ENCODE measurements at places on chromosomes 16 and 17. TPM values are rescaled to one million over a fixed set of nuclear protein-coding genes. Genes with fewer than 3 reads are reported as not detected.
A peak's percentile ranks its signal among the peaks of the same experiment; 100 is the strongest.

- H3K4me3 ChIP-seq, result no peak overlapping the region
- DNase-seq, result no peak
- no peaks in the 10 kb centered on the region for H3K4me1 ChIP-seq
- H3K36me3 ChIP-seq, result no peaks in the 10 kb centered on the region
- H3K27ac ChIP-seq, result no peak overlapping the region
Observed at GRCh38 chr17:1136748-1137147, 43.0 kb downstream of the ABR start.

The HOXB3 gene
- 10.4 TPM for total RNA-seq

DNA sequence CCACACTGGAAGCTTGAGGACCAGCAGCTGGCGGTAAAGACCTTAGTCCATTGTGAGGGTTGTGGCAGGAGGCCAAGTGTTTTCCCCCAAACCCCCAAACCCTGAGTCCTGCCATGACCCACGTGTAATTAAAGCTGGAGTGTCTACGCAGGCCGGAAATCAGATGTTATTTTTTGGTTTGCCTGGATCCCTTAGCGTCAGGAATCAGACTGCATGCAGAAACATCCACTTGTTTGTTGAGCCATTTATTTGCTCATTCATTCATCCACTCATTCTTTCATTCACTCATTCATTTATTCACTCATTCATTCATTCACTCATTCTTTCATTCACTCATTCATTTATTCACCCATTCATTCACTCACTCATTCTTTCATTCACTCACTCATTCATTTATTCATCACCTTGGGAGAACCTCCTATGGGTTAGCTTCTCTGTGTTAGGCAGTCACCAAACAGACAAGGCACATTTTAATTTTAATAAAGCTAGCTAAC lies 313.1 kb downstream of the MAF start:
- H3K4me3 ChIP-seq, result no peak overlapping the region
- no peaks in the 10 kb centered on the region for H3K4me1 ChIP-seq
- DNase-seq, result no peak
- H3K36me3 ChIP-seq, result no peaks in the 10 kb centered on the region

GRCh38 chr17:80246726-80247125 lies 13.9 kb upstream of the RNF213 start:
- H3K27ac ChIP-seq, result no peak overlapping the region
- H3K4me3 ChIP-seq, result no peak overlapping the region
- H3K27me3 ChIP-seq, result no peaks in the 10 kb centered on the region
- H3K4me1 ChIP-seq, result no peaks in the 10 kb centered on the region
- H3K36me3 ChIP-seq, result peaks cover 44% of the 10 kb centered on the region
- no peak for DNase-seq

The GCGR gene
- total RNA-seq, result not detected

The SLC9A5 gene
- total RNA-seq, result 3.2 TPM

GRCh38 chr16:57345021-57345420 lies 13.6 kb upstream of the CCL22 start:
- H3K4me1 ChIP-seq, result peaks cover 7% of the 10 kb centered on the region
- H3K36me3 ChIP-seq, result no peaks in the 10 kb centered on the region
- H3K27me3 ChIP-seq, result no peaks in the 10 kb centered on the region
- no peak overlapping the region for H3K27ac ChIP-seq
- no peak for DNase-seq

DNA sequence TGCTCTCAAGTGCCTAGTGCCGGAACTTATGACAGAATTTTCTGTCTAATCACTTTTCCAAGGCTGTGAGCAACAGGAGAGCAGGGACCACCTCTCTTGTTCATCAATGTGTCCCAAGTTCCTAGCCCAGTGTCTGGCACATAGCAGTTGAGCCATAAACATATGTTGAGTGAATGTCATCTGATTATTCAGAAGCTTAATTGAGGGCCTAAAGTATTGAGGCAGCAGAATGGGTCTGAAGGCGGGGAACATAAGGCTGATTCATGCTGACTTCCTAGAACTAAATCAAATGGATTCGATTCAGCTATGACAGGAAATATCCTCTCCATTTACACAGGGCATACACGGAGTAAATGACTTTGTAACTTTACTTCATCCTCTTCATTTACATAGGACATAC lies 438.0 kb upstream of the ZFHX3 start:
- no peaks in the 10 kb centered on the region for H3K36me3 ChIP-seq
- H3K4me1 ChIP-seq, result no peaks in the 10 kb centered on the region
- no peak overlapping the region for H3K4me3 ChIP-seq
- no peak overlapping the region for H3K27ac ChIP-seq
- H3K27me3 ChIP-seq, result peaks cover 23% of the 10 kb centered on the region
- DNase-seq, result no peak

The KRT31 gene
- not detected for total RNA-seq

- peaks cover 17% of the 10 kb centered on the region for H3K4me1 ChIP-seq
- H3K36me3 ChIP-seq, result no peaks in the 10 kb centered on the region
- no peaks in the 10 kb centered on the region for H3K27me3 ChIP-seq
- no peak overlapping the region for H3K27ac ChIP-seq
Observed at GRCh38 chr16:27547134-27547533, 2.6 kb downstream of the GTF3C1 start.

DNA sequence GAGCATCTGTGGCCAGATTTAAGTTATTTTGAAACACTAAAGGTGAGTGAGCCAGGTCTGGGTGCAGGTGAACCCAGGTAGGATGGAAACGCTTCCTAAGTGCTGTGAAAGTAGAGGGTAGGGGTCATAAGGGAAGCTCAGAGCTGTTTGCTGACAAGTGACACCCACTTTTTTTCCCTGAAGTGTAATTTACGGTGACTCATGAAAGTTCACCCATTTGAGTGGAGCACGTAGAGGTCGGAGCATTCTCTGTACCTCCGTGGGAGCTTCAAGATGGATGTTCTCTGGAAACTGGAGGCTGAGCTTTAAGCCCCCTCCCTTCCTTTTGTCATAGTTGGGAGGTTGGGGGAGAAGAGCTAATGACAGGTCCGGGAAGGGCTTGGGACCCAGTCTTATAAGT lies 44.3 kb downstream of the MPRIP start:
- no peaks in the 10 kb centered on the region for H3K27me3 ChIP-seq
- H3K36me3 ChIP-seq, result no peaks in the 10 kb centered on the region
- H3K4me1 ChIP-seq, result peaks cover 8% of the 10 kb centered on the region
- no peak for DNase-seq

GRCh38 chr17:72683506-72684404 lies 408.7 kb downstream of the SLC39A11 start:
- no peaks in the 10 kb centered on the region for H3K4me1 ChIP-seq
- no peaks in the 10 kb centered on the region for H3K36me3 ChIP-seq
- peak; percentile 64 for DNase-seq
- no peaks in the 10 kb centered on the region for H3K27me3 ChIP-seq

GRCh38 chr16:50550866-50551641 lies 2.9 kb downstream of the NKD1 start:
- peak overlapping the region; percentile 6 for H3K4me3 ChIP-seq
- H3K4me1 ChIP-seq, result no peaks in the 10 kb centered on the region
- H3K27ac ChIP-seq, result no peak overlapping the region
- H3K36me3 ChIP-seq, result no peaks in the 10 kb centered on the region
- peaks cover 12% of the 10 kb centered on the region for H3K27me3 ChIP-seq
- DNase-seq, result no peak

- peak overlapping the region; percentile 14 for H3K27ac ChIP-seq
- H3K4me3 ChIP-seq, result no peak overlapping the region
- H3K4me1 ChIP-seq, result peaks cover 57% of the 10 kb centered on the region
- no peaks in the 10 kb centered on the region for H3K36me3 ChIP-seq
Observed at GRCh38 chr16:28182183-28182582, 29.6 kb downstream of the XPO6 start.

DNA sequence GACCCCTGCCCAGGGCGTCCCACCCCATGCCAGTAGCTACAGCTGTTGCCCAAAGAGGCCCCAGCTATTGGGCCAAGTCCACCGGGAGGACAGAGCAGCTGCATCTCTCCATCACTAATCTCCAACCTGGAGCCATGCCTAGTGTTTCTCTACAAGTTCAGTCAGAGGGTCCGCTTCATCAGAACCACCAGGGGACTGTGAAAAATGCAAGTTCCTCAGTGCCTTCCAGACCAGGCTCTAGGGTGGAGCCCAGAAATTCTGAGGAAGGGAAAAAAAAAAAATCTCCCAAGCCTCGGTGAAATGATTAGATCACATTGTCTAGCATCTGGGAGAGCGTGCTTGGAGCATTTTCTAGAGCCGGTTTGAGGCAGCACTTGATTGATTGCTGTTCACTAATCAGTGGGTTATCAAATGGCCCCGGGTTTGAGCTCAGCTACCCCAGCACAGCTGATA lies 22.4 kb upstream of the HERPUD1 start:
- no peak overlapping the region for H3K4me3 ChIP-seq
- DNase-seq, result no peak
- peaks cover 4% of the 10 kb centered on the region for H3K4me1 ChIP-seq
- no peaks in the 10 kb centered on the region for H3K27me3 ChIP-seq

DNA sequence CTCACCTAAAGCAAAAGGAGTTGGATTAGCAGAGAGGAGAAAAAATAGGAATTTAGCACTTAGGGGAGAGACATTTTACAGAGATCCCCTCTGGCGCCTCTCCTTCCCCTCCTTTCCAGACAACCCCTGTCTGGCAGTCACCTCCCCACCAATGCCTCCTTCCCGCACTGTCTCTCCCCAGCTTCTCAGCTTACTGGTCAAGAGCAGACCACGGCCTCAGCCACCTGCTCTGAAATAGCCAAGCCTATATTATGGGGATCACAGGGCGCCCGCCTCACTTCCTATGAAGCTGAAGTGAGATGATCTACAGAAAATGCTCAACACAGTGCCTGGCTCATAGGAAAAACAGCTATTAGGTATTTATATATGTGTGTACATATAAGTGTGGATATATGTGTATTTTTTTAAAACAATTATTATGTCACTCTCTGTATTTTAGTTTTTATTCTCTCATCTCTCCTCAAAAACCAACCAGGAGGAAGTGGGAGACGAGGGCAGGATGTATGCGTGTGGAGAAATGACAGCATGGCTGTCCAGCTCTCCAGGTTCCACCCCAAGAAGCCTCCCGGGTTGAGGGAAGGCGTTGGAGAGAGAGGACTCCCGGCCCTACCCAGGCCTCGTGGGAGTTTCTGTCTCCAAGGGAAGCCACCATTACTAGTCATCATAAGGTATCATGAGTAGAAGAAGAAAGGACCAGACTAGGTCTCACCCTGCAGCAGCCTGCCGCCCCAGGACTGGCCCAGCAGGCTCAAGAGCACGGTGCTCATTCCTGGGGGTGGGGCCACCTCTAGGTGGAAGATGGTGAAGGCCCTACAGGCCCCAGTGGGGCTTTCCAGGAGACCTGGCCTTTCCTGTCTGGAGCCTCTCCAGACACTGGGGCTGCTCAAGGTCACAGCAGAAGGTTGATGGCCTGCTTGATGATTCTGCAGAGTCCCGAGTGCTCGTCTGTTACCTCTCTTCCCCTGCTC lies 27.2 kb downstream of the MAP3K14 start:
- no peak overlapping the region for H3K27ac ChIP-seq
- H3K4me3 ChIP-seq, result no peak overlapping the region
- DNase-seq, result peak; percentile 73
- H3K4me1 ChIP-seq, result peaks cover 38% of the 10 kb centered on the region

Measured in left lung (tissue), 14 donors.